ENCODE measurements at places on chromosomes 5 and 9.

DNA sequence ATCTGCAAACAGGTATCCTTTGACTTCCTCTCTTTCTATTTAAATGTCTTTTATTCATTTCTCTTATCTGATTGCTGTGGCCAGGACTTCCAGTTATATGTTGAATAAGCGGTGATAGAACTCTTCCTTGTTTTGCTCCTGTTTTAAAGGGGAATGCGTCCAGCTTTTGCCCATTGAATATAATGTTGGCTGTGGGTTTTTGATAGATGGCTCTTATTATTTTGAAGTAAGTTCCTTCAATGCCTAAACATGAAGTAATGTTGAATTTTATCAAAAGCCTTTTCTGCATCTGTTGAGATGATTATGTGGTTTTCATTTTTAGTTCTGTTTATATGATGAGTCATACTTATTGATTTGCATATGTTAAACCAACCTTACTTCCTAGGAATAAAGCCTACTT is 300.5 kb upstream of the CTNND2 start:
- DNase-seq: no peak

DNA sequence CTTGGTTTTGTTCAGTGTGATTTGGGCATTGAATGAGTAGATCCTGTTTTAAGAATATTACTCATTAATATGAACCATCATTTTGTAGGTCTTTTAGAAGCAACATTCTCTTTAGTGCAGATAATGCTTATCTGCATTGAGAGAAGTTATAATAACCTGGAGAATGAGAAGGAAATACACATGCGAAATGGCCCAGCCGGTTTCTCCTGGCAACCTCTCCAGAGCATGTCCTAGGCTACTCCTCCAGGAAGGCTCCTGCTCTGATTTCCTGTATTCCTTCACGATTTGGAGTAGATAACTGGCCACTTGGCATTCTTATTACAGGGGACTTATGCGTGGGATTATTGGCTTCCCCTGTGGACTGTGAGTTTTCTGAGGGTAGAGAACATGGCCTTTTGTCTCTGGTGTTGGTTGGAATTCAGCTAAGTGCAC is 12.6 kb downstream of the DAPK1 start:
- no peak for DNase-seq

DNA sequence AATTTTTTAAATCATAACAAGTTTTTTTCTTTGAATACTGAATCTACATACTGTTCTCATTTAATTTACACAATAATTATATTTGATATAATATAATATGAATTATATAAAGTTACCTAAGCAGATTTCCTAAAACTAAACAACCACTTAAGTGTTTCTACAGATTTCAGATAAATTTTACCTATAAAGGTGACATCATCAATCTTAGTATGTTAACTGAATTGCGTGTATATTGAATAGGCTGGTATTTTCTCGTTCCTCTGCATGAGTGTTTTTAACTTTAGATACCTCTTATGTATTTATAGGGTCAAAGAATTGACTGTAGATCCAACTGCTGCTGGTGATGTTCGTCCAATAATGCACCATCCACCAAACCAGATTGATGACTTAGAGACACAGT is 30.3 kb downstream of the DIMT1 start:
- DNase-seq: no peak

- no peak for DNase-seq
Observed at GRCh38 chr5:9386945-9387344, 158.9 kb downstream of the SEMA5A start.

DNA sequence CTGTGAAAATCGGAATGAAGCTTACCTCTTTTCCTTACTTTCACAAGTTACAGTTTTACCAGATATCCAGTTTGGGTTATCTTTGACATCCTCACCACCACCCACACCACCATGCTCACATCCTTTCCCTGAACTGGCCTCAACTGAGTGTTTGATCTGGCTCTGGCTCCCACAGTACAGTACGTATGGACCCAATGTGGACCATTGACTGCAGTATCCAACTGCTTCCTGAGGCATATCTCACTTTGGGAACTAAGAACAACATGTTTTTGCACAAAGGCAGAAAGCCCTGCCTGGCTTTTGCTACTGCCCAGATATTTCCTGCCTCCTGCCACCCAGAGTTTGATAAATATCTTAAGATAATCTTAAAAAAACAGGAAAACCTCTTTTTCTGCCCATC is 1232.0 kb upstream of the CDH18 start:
- DNase-seq: no peak

GRCh38 chr5:32462618-32463017 is 18.1 kb upstream of the ZFR start:
- no peak for DNase-seq

- DNase-seq: peak; percentile 33
Observed at GRCh38 chr5:161544350-161544765, 2.2 kb downstream of the GABRB2 start.

- DNase-seq: no peak
Observed at GRCh38 chr5:150473673-150474358, 24.3 kb upstream of the RPS14 start.

DNA sequence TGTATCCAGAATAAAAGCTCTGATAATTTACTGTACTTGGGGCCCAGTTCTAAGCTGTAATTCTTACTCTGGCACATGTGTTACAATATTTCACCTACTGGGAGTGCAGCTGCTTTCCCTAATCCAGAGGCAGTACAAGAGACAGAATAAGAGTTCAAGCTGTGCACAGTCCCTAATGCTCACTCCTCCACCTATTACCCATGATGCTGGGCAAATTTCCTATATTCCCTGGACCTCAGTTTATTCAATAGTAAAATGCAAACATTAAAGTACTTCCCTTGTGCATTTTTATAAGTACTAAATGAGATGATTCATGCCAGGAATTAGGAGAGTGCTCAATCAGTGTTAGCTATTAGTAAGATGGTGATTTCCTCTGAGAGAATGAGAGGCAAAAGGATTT is 28.0 kb upstream of the TAF11L2 start:
- no peak for DNase-seq

DNA sequence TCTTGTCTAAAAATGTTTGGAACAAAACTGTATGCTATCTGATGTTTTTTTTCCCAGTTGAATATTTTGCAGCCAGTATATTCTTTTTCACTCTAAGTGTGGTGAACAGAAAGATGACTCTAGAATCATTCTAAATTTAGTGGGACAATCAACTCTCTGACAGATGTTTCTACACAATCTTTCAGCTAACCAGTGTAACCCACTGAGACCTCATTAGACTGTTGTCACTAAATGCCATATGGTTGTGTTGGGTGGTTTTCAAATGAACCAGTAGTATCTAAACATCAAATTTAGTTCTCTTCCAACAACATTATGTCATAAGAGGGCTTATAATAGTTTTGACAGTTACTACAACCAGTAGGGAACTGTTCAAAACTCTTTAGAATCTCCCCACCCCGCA is 129.6 kb upstream of the PRLR start:
- no peak for DNase-seq

DNA sequence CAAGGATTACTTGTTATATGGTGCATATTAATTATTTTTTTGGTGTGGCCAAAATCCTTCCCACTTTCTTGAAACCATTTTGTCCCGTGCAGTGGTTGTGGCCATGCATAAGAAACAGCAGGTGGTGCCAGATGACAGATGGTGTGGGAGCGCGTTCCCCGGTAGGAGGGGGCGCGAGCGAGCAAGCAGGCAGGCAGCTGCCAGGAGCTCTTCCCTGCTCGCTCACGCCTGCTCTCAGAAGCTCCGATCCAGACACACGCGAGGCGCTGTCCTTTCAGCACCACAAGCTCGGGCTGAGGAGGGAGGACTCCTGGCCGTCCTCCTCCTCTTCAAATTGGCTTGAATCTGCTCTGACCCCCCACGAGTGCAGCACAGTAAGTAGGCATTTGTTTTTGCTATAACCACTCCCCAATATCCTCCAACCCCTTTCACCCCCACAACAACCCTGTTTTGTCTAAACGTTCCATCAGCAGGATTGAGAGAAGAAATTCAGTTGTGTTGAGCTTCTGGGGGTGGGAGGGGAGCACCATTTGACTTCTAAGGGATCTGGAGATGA is at the start of gene NSG2:
TSS of gene NSG2 (plus strand) at position 237 of the 556 bp plus-strand sequence. CDS start 1,050 bp downstream, outside the sequence.
- DNase-seq: peak; percentile 76

GRCh38 chr5:39274398-39275085 is 55.2 kb upstream of the FYB1 start:
- no peak for DNase-seq

DNA sequence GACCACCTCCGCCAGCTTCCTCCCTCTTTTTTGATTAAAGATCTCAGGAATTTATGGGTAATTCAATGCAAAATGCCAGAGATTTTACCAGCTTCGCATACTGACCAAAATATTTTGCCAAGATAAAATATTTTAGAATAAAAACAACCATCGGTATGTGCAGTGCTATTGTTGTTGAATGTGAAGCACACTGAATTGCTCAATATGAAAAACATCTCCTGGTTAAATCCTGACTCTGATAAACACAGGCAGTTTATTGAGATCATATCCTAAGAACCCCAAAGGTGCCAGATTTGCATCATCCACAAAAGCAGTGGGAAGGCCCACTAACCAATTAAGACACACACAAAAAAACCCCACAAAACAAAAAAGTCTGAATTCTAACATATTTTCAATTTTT is 202.4 kb downstream of the GLIS3 start:
- DNase-seq: no peak

- no peak for DNase-seq
Observed at GRCh38 chr9:84702471-84702870, 32.9 kb downstream of the NTRK2 start.

GRCh38 chr5:141707510-141707909 is 25.5 kb upstream of the ARAP3 start:
- DNase-seq: no peak
